ENCODE measurements at places on chromosomes 1 and 21. TPM values are rescaled to one million over a fixed set of nuclear protein-coding genes. Genes with fewer than 3 reads are reported as not detected.

DNA sequence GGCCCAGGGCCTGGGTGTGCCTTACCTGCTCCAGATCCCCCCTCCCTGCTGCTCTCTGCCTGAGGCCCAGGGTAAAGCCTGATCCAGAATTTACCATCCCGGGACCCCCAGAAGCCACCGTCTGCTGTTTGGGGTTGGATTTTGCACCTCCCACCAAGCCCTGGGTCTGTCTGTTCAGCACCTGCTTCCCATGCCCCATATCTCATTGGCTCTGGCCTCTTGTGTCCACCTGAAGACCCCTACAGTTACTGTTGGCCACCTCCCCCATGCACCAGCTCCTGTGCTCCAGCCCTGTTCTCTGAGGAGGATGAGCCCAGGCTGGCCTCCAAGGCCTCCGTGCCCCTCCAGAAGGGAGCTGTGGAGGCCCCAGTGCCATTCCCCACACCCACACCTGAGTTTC is 113.9 kb downstream of the GRIK3 start:
- DNase-seq = no peak
- H3K4me3 ChIP-seq = no peak overlapping the region
- no peaks in the 10 kb centered on the region for H3K36me3 ChIP-seq
- no peaks in the 10 kb centered on the region for H3K4me1 ChIP-seq
- H3K27me3 ChIP-seq = no peaks in the 10 kb centered on the region

DNA sequence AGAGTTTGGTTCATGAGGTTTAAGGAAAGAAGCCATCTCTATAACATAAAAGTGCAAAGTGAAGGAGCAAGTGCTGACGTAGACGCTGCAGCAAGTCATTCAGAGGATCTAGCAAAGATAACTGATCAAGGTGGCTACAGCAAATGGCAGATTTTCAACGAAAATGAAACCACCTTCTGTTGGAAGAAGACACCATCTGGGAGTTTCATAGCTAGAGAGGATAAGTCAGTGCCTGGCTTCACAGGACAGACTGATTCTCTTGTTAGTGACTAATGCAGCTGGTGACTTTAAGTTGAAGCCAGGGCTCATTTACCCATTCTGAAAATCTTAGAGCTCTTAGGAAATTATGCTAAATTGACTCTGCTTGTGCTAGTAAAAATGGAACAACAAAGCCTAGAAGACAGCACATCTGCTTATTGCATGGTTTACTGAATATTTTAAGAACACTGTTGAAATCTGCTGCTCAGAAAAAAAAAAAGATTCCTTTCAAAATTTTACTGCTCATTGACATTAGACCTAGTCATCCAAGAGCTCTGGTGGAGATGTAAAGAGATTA is 10.5 kb downstream of the MAEL start:
- no peak for DNase-seq
- H3K27ac ChIP-seq = no peak overlapping the region
- H3K4me1 ChIP-seq = no peaks in the 10 kb centered on the region
- no peaks in the 10 kb centered on the region for H3K36me3 ChIP-seq
- H3K27me3 ChIP-seq = no peaks in the 10 kb centered on the region

- no peak for DNase-seq
- peaks cover 18% of the 10 kb centered on the region for H3K36me3 ChIP-seq
- H3K4me3 ChIP-seq = peak overlapping the region; percentile 86
- peaks cover 9% of the 10 kb centered on the region for H3K4me1 ChIP-seq
Measured at GRCh38 chr1:84479998-84480397, 932 bp downstream of the RPF1 start.

DNA sequence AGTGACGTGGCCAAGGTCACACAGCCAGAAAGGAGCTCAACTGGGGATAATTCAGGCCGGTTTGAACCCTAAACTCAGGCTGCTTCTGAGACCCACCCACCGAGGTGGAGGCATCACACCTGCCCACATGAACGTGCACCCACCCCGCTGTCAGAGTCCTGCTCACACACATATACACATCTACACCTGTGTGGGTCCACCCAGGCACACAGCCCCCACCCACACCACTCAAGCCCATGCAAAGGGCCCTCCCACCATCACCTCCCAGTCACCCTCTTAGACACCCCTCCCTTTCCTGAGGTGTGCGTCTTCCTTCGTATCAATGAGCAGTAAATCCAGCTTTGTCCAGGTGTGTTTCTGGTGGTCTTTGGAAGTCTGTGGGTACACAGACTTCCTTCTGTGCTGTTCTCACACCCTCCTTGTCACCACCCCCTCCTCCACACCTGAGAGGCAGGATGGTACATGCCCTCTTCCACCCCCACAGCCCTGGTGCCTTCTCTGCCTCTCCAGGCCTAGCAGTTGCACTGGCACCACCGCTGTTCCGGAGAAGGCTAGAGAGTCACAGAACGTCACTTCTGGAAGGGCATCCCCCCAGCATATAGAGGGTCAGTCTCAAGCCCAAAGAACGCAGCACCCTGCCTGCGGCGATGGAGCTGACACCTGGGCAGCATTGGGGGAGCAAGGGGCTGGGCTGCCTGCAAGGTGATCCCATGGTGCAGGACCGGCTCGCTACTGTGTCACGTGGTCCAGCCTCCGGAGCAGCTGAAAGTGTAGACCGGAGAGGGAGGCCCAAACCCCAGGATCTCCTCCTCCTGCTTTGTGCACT is 18.9 kb upstream of the FAM131C start:
- H3K27ac ChIP-seq = no peak overlapping the region
- H3K4me3 ChIP-seq = no peak overlapping the region
- no peaks in the 10 kb centered on the region for H3K4me1 ChIP-seq
- DNase-seq = no peak

Gene ERO1B
- total RNA-seq = 2.2 TPM

Gene DNAJC6
- 39.7 TPM for total RNA-seq

Gene C4BPA
- not detected for total RNA-seq

Data from cardiac muscle cell (in vitro differentiated cells and primary cell).